ENCODE measurements at places on chromosomes 5 and 9. TPM values are rescaled to one million over a fixed set of nuclear protein-coding genes. Genes with fewer than 3 reads are reported as not detected.

DNA sequence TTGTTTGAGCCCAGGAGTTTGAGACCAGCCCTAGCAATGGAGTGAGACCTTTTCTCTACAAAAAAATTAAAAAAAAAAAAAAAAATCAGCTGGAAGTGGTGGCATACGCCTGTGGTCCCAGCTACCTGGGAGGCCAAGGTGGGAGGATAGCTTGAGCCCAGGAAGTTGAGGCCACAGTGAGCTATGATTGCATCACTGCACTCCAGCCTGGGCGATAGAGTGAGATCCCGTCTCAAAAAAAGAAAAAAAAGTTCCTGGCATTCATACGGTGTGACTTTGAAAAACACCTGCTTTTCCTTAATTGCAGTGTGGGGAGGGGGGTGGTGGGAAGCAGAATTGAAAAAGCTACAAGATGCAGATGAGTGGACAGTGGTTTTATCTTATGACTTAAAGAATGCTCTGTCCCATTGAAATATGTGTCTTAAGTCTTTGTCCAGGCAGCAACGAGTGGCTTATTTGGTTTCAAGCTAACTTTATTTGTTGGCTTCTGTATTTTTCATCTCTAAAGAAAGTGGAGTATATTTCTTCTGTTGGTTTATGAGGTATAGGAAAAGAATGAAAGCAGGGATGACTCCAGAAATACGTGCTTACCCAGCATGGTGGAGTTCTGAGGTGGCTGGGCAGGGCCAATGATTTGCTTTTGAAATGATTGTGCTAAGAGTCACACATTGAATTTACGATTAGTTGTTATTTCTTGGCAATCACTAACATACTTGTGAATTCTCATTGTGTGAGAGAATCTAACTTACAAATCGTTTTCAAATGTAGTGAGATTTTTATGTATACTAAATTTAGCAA lies 27.8 kb downstream of the ROPN1L start:
- DNase-seq: no peak

GRCh38 chr9:12631866-12632265 lies 61.3 kb upstream of the TYRP1 start:
- no peak for DNase-seq

The SNX18 gene
- total RNA-seq: 35.4 TPM

The IL7R gene
- total RNA-seq: 226 TPM

DNA sequence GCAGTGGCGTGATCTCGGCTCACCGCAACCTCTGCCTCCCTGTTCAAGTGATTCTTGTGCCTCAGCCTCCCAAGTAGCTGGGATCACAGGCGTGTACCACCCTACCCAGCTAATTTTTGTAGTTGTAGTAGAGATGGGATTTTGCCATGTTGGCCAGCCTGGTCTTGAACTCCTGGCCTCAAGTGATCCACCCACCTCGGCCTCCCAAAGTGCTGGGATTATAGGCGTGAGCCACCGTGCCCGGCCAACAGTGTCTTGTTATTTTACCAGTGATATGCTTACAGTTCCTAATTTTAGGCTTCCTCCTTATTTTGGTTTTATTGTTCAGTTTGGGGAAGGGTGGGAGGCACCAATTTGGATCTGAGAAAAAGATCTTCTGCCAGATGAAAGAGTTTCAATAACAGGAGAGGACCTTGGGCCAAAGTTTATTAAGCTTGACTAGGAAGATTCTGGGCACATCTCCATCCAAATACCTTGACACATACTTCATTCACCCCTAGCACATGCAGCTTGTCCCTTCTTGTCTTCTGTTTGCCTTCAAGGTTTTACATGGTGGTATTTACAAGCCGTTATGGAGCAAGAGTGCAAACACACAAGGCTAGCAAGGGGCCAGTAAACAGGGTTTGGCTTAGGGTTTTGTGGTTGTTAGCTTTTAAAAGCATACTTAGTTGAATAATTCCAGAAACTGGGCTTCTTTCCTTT lies 168.1 kb upstream of the DMRT1 start:
- no peak for DNase-seq

GRCh38 chr9:99221266-99221620 lies 499 bp downstream of the ALG2 start:
- no peak for DNase-seq

The RMRP gene
- 30,828 TPM for total RNA-seq

DNA sequence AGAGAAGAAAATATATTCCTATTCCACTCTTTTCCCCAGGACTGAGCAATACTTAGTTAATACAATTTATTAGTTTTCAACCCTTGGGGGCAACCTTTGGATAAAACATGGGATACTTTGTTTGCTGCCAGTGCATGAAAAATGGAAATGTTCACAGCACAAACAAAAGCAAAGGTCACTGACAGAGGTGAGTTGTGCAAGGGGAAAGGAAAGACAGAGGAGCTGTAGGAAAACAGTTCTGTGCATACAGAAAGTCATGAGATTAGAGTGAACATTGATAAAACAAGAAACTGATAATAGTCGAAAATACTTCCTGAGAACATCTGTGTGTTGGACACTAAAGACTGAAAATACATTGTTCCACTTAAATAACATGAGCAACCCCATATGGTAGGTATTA lies 779.8 kb downstream of the TLE4 start:
- DNase-seq: no peak

- no peak for DNase-seq
These were observed 61.6 kb downstream of the SETX start for GRCh38 chr9:132293145-132293721.

- DNase-seq: no peak
These were observed 88.7 kb downstream of the RXRA start for GRCh38 chr9:134414900-134415425.

DNA sequence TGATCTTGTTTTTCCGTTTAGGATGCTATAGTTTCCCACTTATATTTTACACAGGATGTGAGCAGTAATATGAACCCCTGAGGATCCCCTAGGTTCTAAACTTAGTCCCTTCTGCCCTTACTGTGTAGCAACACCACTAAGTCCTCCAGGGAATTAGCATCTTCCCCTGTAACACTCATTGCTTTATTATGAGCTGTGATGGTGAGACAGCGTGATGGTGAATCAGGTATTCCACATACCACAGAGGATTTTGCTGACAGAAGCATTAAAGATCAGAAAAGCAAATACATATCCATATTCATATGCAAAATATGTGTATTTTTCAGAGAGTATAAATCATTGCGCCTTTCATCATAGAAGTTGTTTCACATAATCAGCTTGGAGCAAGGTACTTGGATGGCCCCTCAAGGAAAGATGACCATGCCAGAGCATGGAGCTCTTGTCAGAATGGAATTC lies 317.0 kb downstream of the ICE1 start:
- no peak for DNase-seq

DNA sequence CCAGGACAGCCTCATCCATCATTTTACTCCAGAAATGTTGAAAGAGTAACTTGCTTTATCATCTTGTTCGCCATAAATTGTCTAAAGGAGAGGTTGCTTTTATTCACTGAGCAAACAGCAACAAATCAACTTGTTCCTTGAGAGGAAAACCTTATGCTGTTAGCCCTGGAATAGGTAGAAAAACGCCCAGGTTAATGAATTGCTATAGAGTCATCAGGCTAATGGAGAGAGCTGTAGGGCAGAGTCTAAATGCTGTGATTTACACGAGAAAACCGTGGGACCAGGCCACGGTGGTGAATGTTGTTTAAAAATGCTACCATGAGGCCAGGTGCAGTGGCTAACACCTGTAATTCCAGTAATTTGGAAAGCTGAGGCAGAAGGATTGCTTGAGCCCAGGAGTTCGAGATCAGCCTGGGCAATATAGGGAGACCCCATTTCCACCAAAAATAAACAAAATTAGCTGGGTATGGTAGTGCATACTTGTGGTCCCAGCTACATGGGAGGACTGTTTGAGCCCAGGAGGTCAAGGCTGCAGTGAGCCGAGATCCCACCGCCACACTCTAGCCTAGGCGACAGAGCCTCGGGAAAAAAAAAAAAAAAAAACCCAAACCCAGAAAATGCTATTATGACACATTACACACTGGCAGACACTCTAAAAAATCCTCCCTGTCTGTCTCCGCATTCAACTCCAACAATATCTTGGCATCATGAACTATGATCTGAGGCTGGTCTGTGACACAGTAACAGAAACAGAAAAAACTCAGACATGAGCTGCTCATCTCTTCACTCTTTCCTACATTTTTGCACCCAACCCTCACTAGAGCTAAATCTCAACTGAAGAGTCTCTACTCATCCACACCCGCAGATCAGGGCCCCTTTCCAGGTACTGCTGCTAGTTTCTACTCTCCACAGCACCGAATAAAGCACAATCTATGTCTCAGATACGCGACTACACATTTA lies 118.6 kb upstream of the RETREG1 start:
- no peak for DNase-seq

- no peak for DNase-seq
These were observed 1072.4 kb upstream of the CDH6 start for GRCh38 chr5:30121043-30121442.

DNA sequence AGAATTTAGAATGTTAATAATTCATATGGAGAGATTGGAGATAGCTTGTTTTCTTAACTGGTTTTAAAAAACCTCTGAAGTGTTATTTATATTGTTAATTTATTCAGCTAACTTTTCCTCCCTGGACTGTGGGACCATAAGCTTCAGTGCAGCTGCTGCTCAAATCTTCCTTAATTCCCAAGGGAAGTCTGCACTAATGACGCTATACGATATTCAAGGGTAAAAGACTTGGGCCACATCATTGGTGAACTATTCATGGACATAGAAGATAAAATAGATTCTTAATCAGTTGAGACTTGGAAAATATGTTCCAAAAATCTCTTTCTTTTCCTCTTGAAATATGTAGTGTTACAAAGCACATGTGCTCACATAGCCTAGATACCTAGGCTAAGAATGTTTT lies 31.1 kb upstream of the GAS1 start:
- DNase-seq: no peak

DNA sequence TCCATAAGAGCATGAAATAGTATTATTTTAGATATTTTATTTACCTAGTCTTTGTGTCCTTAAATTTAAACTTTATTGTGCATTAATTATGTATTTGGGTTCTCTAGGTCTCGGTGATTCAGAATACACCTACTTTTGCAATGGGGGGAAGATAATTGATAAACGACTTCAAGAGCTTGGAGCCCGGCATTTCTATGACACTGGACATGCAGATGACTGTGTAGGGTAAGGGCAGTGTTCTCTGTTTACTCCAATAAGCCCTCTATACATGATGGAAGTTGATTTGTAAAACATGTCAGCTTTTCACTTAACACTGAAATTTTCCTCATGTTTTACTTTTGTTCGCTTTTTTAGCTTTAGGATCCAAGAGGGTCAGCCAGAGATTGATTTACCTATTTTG lies 6.2 kb downstream of the MTRR start:
- no peak for DNase-seq

DNA sequence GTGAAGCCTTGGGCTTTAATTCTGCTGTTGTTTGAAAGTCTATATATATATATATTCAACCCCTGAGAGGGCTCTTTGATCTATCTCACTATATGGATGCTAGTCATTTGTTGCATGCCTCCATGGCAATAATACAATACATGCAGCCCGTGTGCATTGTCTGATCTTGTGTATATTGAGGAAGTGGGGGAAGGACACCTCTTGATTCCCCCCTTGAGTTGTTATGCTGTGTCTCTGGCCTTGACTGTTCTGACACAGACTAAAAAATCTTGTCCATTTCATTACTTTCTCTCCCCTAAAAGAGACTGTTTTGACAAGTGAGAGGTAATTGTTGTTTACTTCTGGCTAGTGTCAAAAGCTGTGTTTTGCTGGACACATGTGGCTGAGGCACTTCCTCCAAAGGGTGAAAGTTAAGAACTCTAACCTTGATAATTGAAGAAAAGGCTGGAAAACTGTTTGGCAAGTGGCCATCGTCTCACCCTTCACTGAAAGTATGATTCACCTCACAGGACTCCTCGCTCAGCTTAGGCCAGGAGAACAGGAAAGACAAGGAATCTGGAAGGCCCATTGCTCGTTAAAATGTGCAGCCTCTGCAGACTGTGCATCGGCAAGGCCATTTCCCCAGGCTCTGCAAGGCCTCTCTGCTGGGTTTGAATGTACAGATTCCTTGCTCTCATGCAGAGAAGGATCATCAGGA lies 304.0 kb downstream of the PRELID2 start:
- no peak for DNase-seq

GRCh38 chr9:34387239-34387638 lies 10.5 kb upstream of the MYORG start:
- DNase-seq: no peak

The KCNIP1 gene
- total RNA-seq: 2.7 TPM

DNA sequence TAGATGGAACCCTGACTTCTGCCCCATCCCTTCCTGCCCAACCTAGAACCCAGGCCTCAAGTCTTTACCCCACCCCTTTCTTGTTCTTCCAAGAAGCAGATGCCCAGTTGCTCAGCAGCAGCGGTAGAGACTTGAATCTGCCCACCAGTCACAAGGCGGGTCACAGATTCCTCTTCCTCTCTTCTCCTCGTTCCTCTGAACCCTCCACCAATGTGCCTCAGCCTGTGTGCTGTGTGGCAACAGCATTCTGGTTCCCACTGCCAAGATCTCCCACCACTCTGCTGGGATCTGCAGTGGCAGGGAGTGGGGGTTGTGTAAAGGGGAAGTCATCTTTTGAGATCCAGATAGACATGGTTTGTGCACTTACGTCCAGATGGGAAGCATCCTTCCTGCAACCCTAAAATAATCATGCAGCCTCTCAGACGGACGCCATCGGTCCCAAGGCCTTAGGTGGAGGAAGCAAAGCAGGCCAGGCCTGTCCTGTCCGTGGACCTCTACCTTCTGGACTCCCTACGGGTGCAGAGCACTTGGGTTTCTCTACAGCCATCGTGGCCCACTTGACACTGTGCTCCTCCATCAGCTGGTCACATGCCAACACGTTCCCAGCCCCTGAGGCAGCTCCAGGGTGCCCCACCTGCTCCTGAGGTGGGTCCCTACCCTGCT lies 7.7 kb upstream of the RPL26L1 start:
- no peak for DNase-seq

DNA sequence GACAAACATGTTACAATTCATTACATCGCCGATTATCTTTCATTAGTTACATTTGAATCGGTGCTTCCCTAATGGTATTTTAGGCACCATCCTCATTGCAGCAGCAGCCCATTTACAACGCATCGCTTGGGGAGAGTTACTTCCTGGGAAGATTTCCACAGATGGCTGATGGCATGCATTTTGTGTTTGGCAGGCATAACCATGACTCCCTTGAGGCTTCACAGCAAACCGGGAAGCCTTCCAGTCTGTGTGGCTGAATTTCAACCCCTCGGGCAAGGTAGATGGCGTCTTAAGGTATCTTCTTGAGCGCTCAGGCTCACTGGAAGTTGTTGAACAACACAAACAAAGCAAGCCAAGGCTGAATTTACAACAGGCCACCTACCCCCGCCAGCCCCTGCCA lies 1.6 kb upstream of the DNAH5 start:
- DNase-seq: no peak

The RNF180 gene
- 14.0 TPM for total RNA-seq

GRCh38 chr9:133264235-133264764 lies 10.7 kb downstream of the ABO start:
- DNase-seq: no peak
